ENCODE measurements at places on chromosomes 16 and 17.

DNA sequence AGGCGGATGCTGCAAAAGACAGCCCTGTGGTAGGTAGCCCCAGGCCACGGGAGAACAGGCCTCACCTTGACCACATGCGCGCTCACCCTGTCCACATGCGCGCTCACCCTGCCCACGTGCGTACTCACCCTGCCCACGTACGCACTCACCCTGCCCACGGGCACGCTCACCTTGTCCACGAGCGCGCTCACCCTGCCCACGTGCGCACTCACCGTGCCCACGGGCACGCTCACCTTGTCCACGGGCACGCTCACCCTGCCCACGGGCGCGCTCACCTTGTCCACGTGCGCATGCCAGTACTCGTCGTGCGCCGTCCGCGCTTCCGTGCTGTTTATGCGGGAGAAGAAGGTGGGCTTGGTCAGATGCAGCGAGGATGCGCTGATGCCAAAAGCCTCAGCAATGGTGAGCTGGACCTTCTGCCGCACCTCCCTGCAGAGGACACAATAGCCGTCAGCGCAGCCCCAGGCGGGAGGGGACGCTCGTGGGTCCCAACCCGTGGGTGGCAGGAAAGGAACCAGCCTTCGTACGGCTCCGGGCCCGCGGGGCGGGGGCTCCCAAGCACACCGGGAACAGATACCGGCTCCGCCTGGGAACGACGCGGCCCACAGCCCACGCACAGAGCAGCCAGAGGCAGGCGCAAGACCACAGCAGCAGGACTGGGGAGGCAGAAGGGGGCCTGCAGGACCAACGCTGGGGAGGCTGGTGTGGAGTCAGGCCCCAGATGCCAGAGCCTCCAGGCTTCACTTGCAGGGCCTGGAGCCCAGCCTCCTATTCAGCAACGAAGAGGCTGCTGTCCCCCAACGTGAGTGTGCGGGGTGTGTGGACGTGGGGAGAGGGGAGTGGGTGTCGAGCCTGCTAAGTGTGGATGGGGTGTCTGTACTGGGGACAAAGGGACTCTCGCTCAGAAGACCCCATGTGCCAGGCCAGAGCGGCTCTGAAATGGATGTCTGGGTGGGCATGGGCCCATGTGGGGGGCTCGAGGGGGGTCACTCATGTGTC lies 14.2 kb upstream of the HEXD start:
- DNase-seq, result no peak

- no peak for DNase-seq
Observed at GRCh38 chr17:3718201-3718600, 5.5 kb upstream of the HASPIN start.

GRCh38 chr16:66440271-66440802 lies 13.2 kb downstream of the BEAN1 start:
- DNase-seq, result no peak

GRCh38 chr16:86962259-86962658 lies 354.9 kb downstream of the C16orf95 start:
- no peak for DNase-seq

GRCh38 chr17:50660042-50660886 lies 25.6 kb downstream of the ABCC3 start:
- DNase-seq, result no peak

DNA sequence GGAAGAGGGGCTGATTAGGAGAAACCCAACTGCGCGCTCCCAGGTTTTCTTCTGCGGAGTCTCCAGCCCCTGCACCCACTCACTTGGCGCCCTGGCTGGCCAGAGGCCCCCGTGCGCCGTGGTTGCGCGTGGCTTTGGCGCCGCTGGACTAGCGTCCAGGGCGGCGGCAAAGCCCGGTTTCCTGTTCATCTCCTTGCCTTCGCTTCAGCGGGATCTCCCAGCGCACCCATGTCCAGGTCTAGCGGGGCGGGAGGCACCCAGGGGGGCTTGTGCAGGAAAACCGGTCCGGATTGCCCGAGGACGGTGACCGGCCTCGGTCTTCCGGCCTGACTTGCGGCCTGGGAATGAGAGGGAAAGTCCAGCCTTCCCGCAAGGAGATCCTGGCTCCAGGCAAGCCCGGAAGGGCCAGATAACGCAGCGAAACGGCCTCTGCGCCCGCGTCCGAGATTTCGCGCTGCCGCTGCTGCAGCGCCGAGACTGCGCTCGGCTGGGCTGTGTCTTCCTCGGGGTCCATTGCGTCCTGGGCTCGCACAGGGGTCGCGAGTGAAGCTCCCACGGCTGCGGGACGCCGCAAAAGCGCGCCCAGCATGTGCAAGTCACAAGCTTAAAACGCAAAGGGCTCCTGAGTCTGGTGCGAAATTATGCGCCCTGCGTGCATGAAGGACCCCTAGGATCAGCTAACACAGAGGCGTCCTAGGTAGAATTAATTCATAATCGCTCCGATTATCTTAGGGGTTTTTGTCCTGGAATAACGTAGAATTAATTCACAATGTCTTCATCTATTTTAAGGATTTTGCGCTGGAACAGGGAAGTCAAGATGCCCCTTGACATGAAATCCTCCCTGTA lies 5.7 kb downstream of the FOXF1 start:
- no peak for DNase-seq

DNA sequence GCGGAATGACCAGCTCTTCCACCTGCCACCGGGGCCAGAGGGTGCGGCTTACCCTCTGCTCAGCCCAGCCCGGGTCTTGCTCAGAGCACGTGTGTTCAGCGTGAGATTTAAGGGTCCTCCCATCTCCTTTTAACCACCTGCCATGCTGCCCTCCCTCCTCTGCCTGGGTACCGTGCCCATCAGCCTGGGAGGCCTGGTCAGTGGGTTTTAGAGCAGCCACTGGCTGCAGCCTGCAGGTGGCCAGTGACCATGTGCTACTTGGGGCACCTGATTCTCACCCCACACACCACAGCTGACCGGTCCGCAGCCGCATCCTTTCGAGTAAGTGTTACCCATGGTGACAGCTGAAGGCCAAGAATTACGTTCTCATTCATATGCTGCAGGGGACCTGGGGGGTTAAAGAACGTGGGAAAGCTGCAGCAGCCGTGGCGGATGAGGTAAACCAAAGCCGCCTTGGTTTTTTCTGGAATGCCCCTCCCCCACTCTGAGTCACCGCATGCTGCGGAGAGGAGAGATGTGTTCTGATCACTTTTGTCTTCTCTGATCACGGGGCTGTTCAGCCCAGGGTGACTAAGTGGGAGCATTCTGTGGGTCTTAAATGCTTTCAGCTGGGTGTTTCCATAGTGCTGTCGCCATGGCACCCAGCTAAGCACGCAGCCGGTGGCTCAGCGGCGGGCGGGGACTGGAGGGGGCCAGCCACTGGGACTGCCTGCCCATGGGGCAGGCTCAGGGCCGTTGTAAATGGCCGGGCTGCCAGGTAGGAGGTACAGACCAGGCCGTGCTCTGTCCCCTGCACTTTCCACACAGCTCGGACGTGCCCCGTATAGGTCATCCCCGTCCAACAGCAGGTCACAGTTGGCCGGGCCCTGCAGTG lies 59.8 kb downstream of the BAIAP2 start:
- DNase-seq, result peak; percentile 100

DNA sequence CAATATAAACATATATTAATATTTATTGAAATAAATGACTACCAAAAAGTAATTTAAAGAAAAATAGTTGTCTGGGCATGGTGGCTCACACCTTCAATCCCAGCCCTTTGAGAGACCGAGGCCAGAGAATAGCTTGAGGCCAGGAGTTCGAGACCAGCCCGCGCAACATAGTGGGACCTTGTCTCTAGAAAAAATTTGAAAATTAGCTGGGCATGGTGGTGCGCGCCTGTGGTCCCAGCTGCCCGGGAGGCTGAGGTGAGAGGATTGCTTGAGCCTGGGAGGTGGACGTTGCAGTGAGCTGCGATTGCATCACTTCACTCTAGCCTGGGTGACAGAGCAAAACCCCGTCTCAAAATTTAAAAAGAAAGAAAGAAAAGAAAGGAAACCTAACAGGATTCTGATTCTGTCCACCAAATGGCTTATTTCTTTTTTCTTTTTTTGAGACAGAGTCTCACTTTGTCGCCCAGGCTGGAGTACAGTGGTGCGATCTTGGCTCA lies 3.4 kb upstream of the BPTF start:
- no peak for DNase-seq

GRCh38 chr17:63140255-63140654 lies 174.2 kb downstream of the TANC2 start:
- DNase-seq, result no peak

GRCh38 chr17:20302246-20302917 lies 165.0 kb downstream of the LGALS9B start:
- DNase-seq, result no peak

DNA sequence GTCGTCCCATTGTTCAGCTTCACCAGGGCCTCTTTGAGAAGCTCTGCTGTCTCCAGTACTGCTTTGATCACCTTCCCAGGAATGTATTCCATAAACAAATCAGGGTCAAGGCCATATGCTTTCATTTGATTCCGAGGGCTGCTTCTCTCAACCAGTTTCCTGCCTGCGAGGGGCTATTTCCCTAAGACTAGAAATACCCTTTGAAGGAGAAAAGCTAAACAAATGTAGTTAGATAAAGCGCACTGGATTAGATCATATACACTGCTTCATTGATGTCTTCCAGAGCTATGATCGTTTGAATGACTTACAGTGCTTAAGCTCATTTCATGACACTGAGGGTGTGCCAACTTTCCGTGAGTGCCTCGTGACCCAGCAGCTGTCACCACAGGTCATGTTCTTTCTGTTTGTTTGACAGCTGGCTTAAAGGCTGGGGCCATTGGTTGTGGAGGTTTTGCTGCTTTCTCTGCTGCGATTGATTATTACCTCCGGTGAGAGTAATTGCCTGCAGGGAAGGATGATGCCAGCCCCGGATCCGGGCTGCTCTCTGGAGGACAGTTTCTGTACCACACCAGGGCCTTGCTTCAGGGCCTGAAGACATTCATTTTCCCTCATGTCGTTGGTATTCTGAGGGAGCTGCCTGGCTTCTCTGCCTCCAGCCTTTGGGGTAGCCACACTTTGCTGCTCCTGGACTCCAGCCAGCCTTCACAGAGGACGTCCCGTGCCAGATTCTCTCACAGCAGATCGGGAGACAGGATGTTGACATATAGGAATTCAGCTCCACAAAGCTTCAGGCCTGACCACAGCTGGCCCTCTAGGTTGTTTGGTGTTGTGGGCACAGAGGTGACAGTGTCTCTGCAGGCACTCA lies 3.9 kb downstream of the TIMM22 start:
- DNase-seq, result no peak

GRCh38 chr16:66568355-66568754 lies 2.1 kb downstream of the CMTM1 start:
- DNase-seq, result no peak

GRCh38 chr17:76122431-76123190 lies 18.4 kb downstream of the FOXJ1 start:
- DNase-seq, result no peak

- DNase-seq, result no peak
Observed at GRCh38 chr16:49766225-49766624, 89.7 kb downstream of the ZNF423 start.

DNA sequence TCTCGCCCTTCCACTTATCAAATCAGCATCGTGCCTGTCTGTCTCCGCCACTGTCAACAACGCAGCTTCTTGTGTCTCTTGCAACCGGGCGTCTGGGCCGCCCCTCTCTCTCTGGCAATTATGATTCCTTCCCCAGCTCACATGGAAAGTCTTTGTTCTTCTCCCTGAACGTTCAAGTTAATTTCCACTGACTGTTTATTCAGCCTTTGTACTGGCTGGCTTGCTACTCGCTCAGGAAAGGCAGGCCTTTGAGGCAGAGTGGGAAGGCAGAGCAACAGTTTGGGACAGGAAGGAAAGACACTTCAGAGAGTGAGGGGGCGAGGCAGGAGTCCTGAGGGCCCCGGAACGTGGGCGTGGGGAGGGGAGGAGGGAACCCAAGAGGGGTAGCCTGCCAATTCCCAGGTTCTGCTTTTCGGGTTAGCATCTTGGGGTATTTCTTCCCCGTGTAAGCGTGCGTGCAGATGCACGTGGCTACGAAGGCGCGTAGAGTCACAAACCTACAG lies 50.8 kb downstream of the AKAP1 start:
- DNase-seq, result no peak

DNA sequence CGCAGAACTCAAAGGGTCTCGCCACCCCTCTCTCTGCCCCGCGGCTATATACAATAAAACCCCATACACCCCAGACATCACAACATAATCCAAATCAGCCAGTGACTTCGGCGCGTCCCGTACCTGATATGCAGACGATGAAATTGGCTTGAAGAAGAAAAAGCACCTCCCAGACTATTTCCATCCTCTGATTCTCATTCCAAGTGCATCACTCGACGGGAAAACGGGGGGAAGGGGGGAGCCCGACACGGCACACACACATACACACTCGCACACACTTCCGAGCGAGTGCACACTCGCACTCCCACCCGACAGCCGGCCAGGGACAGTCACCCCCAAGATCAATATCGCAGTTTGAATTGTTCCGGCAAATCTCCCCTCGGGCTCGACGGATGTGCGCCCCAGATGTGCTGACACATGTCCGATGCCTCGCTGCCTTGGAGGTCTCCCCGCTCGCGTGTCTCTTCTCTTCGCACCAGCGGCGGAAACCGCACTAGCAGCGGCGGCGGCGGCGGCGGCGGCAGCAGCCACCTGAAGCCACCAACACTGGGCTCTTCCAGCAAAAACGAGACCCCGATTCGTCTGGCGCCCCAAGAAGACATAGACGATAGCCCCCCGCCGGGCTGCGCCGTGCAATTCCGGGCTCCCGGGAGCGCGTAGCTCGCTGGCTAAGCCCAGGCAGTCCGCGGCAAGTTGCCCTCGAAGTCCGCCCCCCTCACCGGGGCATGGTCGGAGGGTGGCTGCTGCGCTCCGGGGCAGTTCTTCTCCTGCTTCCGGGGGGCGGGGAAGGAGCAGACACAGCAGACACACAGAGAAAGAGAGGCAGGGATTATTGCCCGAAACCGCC lies 688 bp downstream of the CA10 start:
- DNase-seq, result no peak
